Transverse colon (tissue), 4 donors: ENCODE measurements at places on chromosomes 6 and 20. TPM values are rescaled to one million over a fixed set of nuclear protein-coding genes. Genes with fewer than 3 reads are reported as not detected.

The FRMD1 gene
- total RNA-seq = 86.4 TPM

The STMND1 gene
- total RNA-seq = 1.1 TPM

The CCDC170 gene
- 5.2 TPM for total RNA-seq

The ADGRF5 gene
- 2.9 TPM for total RNA-seq

DNA sequence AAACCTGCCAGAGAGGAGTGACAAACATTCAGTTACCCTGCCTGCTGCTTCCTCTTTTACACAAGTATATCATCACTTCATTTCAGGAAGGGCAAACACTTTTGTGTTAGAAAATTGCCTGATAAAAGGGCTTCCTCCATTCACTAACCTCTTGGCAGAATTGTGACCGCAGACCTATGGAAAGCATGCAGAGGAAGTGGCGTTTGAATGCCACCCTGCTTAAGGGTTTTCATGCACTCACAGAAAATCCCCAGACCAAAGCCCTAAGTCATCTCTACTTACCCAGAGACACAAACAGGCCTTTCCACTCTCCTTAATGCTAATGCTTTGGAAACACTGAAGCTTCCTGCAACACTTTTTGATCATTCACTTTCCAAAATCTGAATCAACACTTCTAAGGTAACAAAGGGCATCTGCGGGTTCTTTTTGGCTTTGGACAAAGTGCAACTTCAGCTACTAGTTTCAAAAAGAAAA, 22.1 kb upstream of the RALGAPA2 start:
- H3K27me3 ChIP-seq = no peaks in the 10 kb centered on the region
- no peak for DNase-seq
- no peak overlapping the region for H3K4me3 ChIP-seq
- H3K27ac ChIP-seq = no peak overlapping the region
- no peaks in the 10 kb centered on the region for H3K4me1 ChIP-seq

GRCh38 chr6:35463292-35463691, 4.9 kb upstream of the RPL10A start:
- no peak overlapping the region for H3K27ac ChIP-seq
- H3K36me3 ChIP-seq = no peaks in the 10 kb centered on the region
- DNase-seq = no peak
- H3K4me1 ChIP-seq = no peaks in the 10 kb centered on the region

DNA sequence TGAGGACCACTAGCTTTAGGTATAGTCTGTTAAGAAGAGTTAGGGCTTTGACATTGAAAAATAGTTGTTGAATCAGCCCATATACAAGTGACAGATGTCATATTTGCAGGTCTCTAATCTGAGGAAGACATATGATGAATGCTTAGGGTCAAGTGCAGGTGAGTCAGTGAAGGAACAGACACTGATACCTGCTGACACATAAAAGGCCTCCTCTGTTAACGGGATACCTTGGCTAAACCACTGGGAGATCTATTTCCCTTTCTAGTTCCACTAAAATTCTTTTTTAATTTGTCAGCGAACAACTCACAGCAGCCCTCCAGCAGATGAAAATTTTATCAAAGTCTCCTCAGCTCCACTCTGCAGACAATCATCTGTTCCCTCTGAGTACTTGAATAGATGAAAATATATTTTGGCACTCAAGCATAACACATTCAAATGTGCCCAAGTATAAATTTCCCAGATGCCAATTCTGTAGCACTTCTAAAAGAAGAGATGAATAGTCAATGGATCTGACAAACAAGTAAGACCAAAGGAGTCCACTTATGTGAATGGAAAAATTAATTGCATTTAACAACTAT, 154.0 kb downstream of the KIF16B start:
- DNase-seq = no peak
- H3K4me3 ChIP-seq = no peak overlapping the region
- H3K36me3 ChIP-seq = no peaks in the 10 kb centered on the region
- no peaks in the 10 kb centered on the region for H3K4me1 ChIP-seq

- peaks cover 9% of the 10 kb centered on the region for H3K4me1 ChIP-seq
- no peaks in the 10 kb centered on the region for H3K27me3 ChIP-seq
- H3K36me3 ChIP-seq = no peaks in the 10 kb centered on the region
- H3K27ac ChIP-seq = peak overlapping the region; percentile 72
Observed at GRCh38 chr20:57680131-57680716, 29.6 kb downstream of the PMEPA1 start.

- H3K27ac ChIP-seq = no peak overlapping the region
- DNase-seq = no peak
- H3K4me1 ChIP-seq = peaks cover 30% of the 10 kb centered on the region
- peaks cover 4% of the 10 kb centered on the region for H3K27me3 ChIP-seq
- H3K4me3 ChIP-seq = peak overlapping the region; percentile 65
- no peaks in the 10 kb centered on the region for H3K36me3 ChIP-seq
Observed at GRCh38 chr20:6770786-6771100, 3.3 kb downstream of the BMP2 start.

DNA sequence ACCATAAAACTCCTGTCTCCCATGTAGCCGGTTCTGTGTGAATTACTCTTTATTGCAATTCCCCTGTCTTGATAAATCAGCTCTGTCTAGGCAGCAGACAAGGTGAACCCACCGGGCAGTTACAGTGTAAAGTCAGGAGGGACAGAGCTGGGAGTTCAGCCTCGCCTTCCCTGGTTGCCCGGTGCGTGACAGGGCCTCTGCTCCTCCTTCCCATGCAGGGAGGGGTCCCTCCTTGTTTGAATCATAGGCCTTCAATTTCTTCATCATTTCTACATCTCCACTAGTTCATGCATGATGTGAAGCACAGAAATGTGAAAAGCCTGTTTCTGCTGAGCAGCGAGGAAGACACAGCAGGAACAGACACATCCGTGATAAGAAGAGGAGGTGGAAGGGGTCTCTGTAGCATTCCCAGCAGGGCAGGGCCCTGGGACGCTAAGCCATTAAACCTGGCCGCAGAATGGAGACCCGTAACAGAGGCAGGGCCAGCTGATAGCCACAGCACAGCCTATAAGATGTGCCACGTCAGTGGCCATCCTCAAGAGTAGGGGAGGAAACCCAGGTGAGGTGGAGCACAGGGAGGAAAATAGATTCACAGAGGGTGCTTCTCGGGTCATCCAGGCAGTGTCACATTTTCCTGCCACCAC, 106.7 kb upstream of the CST7 start:
- peak overlapping the region; percentile 31 for H3K27ac ChIP-seq
- no peaks in the 10 kb centered on the region for H3K36me3 ChIP-seq
- H3K27me3 ChIP-seq = no peaks in the 10 kb centered on the region
- no peaks in the 10 kb centered on the region for H3K4me1 ChIP-seq
- no peak overlapping the region for H3K4me3 ChIP-seq

DNA sequence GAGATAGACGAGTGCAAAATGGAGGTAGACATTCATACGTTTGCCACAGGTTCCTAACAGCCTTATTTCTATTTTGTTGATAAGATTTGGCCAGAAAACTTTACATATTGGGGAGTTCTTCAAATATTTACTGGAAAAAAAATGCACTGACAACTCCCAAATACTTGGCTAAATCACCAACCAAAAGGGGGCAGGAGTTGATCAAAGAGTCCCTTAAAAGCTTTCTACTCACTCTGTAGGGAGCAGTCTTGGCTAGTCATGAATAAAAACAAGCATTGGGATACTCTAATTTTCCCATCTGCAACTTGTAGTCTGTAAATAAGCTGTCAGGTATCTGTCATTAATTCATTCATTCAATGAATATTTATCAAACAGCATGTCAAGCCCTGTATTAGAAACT, 18.4 kb downstream of the TENT5A start:
- H3K27ac ChIP-seq = no peak overlapping the region
- H3K4me3 ChIP-seq = no peak overlapping the region
- H3K27me3 ChIP-seq = no peaks in the 10 kb centered on the region
- no peaks in the 10 kb centered on the region for H3K4me1 ChIP-seq

DNA sequence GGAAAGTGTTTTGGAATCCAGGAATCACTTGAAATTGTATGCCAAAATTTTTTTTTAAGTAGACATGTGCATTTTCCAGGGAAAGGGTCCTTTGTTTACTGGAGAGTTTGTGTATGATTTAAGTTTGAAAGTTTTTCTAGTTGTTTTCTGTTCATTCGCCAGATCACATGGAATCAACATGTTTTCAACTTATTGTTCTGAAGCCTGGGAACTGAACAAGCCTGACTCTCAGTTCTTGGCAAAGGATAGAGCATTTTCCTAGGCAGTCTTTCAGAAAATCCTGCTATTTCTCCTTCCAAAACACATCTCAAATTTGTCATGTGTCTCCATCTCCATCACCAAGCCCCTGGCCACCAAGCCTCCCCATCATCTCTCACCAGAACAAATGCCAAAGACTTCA, 374.8 kb downstream of the MAFB start:
- H3K36me3 ChIP-seq = no peaks in the 10 kb centered on the region
- H3K27me3 ChIP-seq = no peaks in the 10 kb centered on the region
- DNase-seq = no peak
- H3K4me1 ChIP-seq = no peaks in the 10 kb centered on the region
- H3K4me3 ChIP-seq = no peak overlapping the region

DNA sequence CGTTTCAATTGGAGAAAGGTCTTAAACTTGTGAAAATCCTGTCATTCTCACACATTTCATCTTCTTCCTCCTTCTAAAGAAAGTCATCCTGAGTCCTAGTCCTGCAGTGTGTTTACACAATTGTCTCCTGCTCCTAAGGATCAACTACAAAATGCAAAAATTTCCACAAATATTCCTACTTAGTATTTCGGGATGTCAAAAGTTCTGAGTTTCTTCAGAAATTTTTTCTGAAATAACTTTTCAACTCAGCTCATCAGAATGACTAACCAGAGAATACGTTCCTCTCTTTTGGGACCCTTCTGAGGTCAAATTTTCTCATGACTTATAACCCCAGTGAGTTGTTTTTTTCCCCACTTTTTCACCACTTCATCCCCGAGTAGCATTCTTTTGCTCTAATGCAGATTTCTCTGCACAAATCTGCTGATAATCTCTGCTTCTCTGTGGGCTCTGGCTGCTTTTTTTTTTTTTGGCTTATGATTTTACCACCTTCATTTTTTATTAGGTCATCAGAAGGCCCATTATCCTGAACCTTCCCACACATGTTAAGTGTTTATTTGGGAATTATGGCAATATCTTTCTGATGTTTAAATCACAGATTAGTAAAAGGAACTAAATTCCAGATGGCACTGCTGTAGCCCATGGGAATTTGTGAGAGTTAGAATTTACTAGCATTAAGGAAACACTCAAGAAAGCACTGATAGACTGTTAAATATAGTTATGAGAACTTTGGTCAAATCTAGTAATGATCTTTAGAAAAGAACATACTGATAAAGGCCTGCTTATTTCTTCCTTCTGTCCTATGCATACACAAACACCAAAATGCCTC, 41.4 kb downstream of the MAP3K5 start:
- peak overlapping the region; percentile 12 for H3K4me3 ChIP-seq
- H3K36me3 ChIP-seq = no peaks in the 10 kb centered on the region
- H3K27ac ChIP-seq = peak overlapping the region; percentile 79
- peaks cover 21% of the 10 kb centered on the region for H3K4me1 ChIP-seq
- DNase-seq = no peak
- no peaks in the 10 kb centered on the region for H3K27me3 ChIP-seq

DNA sequence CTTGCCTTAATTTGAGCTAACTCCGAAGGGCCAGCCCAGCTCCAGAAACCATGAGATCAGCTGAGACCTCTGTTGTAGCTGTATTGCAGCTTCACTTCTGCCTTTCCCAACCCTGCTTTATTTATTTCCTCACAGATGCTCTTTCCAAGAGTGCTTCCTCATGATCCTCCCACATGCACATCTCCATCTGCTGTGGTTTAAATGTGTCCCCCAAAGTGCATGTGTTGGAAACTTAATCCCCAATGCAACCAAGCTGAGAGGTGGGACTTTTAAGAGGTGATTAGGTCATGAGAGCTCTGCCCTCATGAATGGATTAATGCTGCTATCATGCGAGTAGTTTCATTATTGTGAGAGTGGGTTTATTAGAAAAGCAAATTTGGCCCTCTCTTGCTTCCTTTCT, 164.4 kb upstream of the TAB2 start:
- no peak overlapping the region for H3K27ac ChIP-seq
- no peaks in the 10 kb centered on the region for H3K4me1 ChIP-seq
- H3K4me3 ChIP-seq = no peak overlapping the region
- no peaks in the 10 kb centered on the region for H3K27me3 ChIP-seq
- no peaks in the 10 kb centered on the region for H3K36me3 ChIP-seq

DNA sequence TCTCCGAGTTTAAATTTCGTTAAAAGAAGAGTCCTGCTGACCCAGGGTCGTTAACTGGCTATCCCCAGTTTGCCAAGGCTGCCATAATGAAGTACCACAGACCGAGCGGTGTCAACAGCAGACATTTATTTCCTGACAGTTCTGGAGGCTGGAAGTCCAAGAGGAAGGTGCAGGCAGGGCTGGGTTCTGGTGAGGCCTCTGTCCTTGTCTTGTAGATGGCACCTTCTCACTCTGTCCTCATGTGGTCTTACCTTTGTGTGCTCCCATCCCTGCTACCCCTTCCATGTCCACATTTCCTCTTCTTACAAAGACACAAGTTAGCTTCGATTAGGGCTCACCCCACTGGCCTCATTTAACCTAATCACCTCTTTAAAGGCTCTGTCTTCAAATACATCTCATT, 29.8 kb upstream of the EEF1E1 start:
- H3K27me3 ChIP-seq = peaks cover 16% of the 10 kb centered on the region
- H3K27ac ChIP-seq = no peak overlapping the region
- no peaks in the 10 kb centered on the region for H3K4me1 ChIP-seq
- H3K4me3 ChIP-seq = no peak overlapping the region

DNA sequence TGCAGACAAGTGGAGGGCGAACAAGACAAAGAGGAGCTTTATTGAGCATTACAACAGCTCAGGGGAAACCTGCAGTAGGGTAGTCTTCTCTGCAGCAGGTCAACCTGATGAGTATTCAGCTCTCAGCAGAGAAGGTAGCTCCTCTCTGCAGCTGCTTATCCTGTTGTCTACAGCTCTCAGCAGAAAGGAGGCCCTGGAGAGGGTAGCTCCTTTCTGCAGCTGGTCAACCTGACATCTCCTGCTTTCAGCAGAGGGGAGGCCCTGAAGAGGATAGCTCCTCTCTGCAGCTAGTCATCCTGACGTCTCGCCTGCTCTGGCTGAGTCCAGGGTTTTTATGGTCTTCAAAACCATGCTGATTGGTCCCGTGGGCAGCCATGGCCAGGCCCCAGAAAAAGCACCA, 113.6 kb downstream of the CD24 start:
- H3K27ac ChIP-seq = no peak overlapping the region
- H3K4me1 ChIP-seq = no peaks in the 10 kb centered on the region
- no peak overlapping the region for H3K4me3 ChIP-seq
- no peaks in the 10 kb centered on the region for H3K27me3 ChIP-seq
- DNase-seq = no peak

- H3K36me3 ChIP-seq = no peaks in the 10 kb centered on the region
- no peaks in the 10 kb centered on the region for H3K27me3 ChIP-seq
- no peak overlapping the region for H3K27ac ChIP-seq
- no peak overlapping the region for H3K4me3 ChIP-seq
Observed at GRCh38 chr20:30499123-30499522, 758.3 kb upstream of the DEFB115 start.
